ENCODE measurements at places on chromosomes 13 and 19.

- no peak for DNase-seq
Measured at GRCh38 chr13:73991384-73991783, 142.8 kb downstream of the KLF12 start.

DNA sequence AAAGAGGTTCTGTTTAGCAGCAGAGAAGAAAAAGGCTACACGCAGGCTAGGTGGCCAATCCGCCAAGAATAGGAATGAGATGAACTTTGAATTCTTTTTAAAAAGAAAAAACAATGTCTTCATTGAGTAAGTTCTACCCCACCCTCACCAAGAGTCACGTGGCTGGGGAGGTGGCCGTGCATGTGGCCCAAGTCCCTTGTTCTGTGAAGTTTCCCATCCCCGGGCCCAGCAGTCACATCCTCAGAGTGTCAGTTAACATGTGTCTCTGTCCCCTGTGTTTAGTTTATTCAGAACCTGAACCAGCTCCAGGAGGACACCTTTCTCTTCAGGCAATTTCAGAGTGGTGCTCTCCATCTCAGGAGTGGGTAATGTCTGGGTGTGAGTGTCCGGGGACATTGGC lies 57.1 kb upstream of the MCF2L start:
- DNase-seq, result no peak

DNA sequence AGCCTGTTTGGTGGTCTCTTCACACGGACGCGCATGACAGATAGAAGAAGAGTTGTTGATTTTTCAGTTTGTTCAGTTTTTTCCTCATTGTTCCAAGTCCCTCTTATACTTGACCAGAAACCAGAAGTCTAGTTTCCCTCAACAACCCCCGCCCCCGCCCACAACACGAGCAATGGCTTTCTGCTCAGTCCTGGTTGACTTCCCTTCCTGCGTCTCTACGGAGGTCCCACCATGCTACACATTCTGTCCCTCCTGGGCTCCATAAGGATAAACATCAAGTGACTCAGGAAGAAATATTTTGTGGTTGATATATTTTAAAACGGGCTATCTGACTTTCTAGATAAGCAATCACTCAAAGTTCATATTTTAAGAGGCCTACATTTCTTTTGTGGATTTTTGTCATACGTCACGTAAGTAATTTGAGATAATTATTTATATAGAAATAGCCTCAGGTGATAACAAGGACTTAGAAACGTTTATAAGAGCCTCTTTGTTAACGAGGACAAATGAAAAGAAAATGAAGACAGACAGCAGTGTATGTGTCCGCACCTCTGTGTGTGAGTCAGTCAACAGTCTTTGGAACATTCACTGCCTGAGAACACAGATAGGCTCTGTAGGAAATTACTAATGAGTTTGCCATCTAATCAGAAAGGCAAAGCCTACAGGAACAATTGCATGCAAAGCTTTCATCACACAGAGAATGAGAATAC lies 214.4 kb downstream of the RAP2A start:
- no peak for DNase-seq

DNA sequence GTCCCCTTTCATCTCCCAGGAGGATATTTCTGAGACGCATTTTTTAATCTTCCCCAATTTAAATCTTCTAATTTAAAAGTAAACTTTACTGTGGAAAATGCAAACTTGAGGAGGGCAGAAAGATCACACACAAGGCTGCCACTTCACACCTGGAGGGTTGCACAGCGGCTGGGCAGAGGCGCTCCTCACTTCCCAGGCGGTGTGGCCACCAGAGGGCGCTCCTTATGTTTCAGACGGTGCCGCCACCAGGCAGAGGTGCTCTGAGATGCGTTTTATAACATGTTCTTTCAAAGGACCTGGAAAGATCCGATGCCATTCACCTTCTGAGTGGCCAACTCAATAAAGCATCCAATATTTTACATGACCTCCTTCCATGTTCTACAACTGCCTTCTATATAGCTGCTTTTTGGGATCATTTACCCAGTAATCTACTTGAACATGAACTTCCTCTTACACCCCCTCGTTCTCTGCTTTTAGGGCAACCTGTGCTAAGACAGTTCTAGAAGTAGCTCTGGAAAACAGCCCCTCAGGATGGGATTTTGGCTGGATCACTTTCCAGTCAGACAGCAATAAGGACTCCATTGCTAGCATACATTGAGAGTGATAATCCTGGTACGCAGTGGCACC lies 14.8 kb upstream of the MTUS2 start:
- DNase-seq, result no peak

GRCh38 chr13:111460548-111461444 lies 140.4 kb downstream of the TEX29 start:
- no peak for DNase-seq

DNA sequence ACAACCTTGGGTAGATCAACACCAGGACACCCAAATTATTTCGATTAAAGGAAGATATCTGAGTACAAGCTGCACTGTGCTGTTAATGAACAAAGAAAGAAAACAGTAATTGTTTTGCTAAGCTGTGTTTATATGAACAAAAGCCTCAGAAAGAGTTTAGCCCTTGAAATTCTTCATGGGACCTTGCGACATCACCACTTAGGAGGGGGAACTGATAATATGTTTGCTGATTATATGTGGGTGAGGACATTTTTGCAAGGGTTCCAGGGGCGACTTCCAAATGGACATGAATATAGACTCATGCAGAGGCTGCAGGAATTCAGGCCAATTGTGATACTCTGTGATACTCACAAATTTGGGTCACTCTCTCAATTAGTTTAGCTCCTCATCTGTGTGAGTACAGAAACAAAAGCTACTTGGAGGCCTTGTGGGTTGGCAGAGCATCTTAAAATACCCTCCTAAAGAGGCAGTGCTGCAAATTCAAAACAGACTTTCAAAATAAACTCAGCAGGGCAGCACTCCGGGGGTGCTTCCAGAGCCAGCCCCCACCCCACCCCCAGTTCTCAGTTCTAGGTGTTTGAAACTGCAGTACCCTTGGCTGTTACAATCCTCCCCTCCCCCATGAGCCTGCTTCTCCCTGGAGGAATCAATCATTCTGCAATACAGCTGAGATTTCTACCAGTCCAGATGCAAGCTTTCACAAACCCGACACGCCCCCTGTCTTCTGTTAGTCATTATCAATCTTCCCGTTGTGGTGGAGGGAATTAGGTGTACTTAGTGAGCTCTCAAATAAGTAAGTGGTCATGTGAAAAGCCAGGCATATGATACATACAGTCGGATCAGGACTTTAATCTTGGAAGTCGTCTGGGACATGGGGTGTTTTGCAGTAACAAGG lies 97.0 kb upstream of the MBNL2 start:
- DNase-seq, result no peak

- no peak for DNase-seq
Measured at GRCh38 chr13:49749848-49750247, 42.6 kb downstream of the KPNA3 start.

GRCh38 chr19:37079238-37079637 lies 1.0 kb downstream of the ZNF420 start:
- no peak for DNase-seq

Data from CD4-positive, alpha-beta T cell treated with Interleukin-4 for 4 hours (primary cell).